Endothelial cell of umbilical vein (primary cell): ENCODE measurements at places on chromosomes 7 and 10. TPM values are rescaled to one million over a fixed set of nuclear protein-coding genes. Genes with fewer than 3 reads are reported as not detected.

MMP21 gene
- total RNA-seq: not detected in 2 replicates

ZPBP gene
- not detected in 2 replicates for total RNA-seq

FAM13C gene
- 0.67 TPM in 1 of 2 replicates, not detected in the other for total RNA-seq

SLC16A9 gene
- not detected in 2 replicates for total RNA-seq

IFIT1 gene
- 0.39 and 0.75 TPM in 2 replicates for total RNA-seq

ZNF511 gene
- 37.9 and 40.4 TPM in 2 replicates for total RNA-seq

BMPR1A gene
- not detected in 2 replicates for total RNA-seq
